ENCODE measurements at places on chromosomes 16 and 17. TPM values are rescaled to one million over a fixed set of nuclear protein-coding genes. Genes with fewer than 3 reads are reported as not detected.

Gene HAP1
- total RNA-seq = under 0.01 TPM

Gene ITPRIPL2
- total RNA-seq = 41.1 TPM

Gene C16orf92
- total RNA-seq = not detected

Gene RAB11FIP4
- 0.74 TPM for total RNA-seq

Gene FBXL16
- total RNA-seq = under 0.01 TPM

Gene KRTAP9-8
- not detected for total RNA-seq

Gene SDR42E2
- total RNA-seq = not detected

Gene TNFRSF12A
- 26.7 TPM for total RNA-seq

Gene KRTAP4-4
- total RNA-seq = not detected

Gene SPIRE2
- 7.1 TPM for total RNA-seq

Gene OXLD1
- 22.2 TPM for total RNA-seq

Gene SLC6A2
- total RNA-seq = not detected

Gene CLDN9
- total RNA-seq = not detected

Gene OR1F1
- total RNA-seq = not detected

Gene ALOX15B
- total RNA-seq = not detected

Gene EDC4
- total RNA-seq = 29.1 TPM

All from fibroblast of the aortic adventitia (primary cell).